Activated T-cell treated with anti-CD3 and anti-CD28 coated beads for 24 hours (primary cell): ENCODE measurements at places on chromosomes 11 and 22.

- DNase-seq = no peak
Observed at GRCh38 chr11:38900211-38900610, 2302.2 kb upstream of the RAG2 start.

- DNase-seq = no peak
Observed at GRCh38 chr11:121344824-121345223, 52.3 kb downstream of the SC5D start.

- DNase-seq = no peak
Observed at GRCh38 chr11:14411818-14412217, 52.8 kb upstream of the RRAS2 start.

DNA sequence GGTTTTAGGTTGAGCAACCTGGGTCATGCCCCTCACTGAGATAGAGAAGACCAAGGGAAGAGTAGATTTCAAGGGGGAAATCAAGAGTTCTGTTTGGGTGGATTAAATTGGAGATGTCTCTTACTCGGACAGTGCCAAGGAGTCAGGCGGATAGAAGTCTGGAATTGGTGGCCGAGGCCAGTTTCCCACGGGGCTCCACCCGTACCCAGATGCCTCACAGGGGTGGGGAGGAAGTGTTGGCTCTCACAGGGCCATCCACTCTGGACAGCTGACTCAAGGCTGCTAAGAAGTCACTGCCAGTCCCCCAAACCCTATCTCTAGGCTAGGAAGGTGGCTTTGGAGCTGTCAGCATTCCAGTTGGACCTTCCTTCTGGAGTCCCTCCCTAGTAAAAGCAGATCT is 79.1 kb upstream of the TIMP3 start:
- no peak for DNase-seq

DNA sequence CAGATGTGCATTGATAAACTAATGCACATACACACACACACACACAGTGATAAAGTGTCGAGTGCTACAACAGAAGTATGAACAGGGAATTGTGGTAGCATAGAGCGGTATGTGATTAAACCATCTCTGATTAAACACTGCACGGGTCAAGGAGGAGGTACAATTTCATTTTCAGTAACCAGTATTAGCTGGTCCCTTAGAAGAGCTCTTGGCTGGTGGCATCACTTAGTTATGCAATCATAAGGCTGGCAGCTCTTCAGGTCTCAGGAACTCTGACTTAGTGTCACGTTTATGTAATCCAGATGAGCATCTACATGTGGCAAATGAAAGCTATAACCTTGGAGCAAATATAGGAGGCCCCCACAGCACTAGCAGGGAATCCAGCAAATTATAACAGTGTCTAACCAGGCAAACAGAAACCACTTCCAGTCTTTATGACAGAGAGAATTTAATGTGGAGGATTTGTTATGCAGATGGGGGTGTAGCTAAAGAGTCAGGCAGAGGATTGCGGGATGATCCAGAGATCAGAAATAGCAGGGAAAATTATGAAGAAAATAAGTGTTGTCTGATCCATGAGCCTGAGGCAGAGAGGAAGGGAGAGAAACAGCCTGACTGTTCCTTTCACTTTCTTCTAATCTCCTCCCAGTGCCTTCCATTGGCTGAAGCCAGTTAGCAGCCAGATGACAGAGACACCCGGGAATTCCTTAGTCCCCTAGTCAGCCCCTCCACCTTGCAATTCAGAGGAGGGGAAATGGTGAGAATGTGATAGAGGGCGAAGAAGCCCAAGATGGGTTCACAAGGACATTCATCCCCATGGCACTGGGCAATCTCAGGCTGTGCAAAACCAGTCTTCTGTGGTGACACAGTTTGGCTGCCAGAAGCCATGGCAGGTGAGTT is 533.1 kb upstream of the TENM4 start:
- no peak for DNase-seq

DNA sequence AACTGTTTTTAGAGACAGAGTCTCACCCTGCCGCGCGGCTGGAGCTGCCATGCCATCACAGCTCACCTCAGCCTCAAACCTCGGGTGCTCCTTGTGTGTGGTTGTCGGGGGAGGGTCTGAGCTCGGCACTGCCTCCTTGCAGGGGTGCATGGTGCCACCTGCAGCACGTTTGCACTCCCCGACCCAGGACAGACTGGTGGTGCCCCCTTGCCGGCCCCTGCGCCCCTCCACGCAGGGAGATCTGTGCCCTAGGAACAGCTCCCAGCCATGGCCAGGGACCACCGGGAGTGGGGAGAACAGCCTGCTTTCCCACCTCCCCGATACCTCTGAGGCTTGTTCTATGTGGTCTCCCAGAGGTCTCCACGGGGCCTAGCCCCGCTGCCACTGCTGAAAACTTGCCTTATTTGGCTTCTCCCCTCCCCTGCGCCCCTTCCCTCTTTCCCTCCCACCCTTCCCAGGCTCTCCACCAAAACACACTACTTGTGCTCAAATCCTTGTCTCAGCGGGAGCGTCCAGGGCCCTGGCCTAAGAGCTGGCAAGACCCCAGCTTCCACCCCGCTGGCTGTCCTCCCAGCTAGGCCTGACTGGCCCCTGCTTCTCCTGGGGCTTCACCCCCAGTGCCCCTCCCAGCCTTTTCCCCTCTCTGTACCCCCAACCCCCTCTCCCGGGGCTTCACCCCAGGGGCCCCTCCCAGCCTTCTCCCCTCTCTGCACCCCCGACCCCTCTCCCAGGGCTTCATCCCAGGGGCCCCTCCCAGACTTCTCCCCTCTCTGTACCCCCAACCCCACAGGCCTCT is 13.4 kb upstream of the TPCN2 start:
- DNase-seq = no peak

DNA sequence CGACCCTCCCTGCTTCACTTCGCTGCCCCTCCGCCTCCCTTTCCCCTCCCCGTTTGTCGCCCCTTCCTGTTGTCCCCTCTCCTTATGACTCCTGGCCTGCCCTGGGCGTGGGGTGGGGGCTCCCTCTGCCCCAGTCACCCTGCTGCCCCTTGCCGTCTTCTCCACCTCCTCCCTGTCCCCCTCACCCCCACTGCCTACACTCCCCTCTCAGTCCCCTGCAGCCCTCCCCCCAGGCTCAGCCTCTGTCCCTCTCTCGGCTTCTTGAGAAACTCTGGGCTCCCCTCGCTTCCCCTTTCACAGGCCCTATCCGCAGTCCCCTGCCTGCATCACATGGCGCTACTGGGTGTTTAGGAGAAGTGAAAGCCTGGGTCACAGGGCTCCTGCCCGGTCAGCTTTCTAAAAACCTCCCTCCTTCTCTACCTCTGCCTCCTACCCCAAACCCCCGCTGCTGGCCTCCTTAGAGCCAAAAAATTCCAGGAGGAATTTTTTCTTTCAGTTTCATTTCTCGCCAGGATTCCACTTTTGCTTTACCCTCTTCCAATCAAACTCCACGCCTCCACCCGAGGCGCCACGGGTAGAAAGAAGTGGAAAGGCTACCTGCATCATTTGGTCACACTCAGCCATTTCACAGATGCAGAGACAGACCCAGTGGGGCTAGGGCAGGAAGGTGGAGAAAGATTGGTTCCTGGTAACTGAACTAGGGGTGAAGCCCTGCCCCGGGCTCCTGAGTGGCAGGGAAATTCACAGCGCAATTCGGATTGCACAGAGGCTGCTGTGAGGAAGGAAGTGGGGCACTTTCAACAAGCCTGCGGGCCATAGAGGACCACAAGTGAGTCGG is at the start of gene SLC15A3:
SLC15A3 (minus strand) TSS at position 273 of the 838 bp plus-strand sequence. CDS start 625 bp downstream, outside the sequence.
- DNase-seq = no peak

- no peak for DNase-seq
Observed at GRCh38 chr11:45395947-45396346, 109.8 kb upstream of the SYT13 start.

DNA sequence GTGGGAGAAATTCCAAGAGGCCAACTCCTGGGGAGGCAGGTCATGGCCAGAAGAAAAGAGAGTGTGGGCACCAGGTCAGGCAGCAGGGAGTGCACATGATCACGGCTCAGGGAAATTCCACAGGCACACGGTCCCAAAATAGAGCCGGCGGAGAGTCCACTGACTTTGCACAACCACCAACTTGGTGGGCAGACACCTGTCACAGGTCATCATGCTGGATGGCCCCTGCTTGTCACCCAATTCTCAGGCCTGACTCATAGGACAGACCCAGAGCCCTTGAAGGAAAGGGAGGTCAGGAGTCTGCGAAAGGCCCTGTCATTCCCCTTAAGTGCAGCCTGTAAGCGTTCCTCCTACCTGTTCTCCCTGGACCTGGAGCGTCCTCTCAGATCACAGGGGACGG is 15.8 kb downstream of the APOL2 start:
- no peak for DNase-seq
